Activated naive CD4-positive, alpha-beta T cell (primary cell): ENCODE measurements at places on chromosomes 13 and 19.

GRCh38 chr19:43778651-43779050 is 2.1 kb downstream of the KCNN4 start:
- DNase-seq = no peak

DNA sequence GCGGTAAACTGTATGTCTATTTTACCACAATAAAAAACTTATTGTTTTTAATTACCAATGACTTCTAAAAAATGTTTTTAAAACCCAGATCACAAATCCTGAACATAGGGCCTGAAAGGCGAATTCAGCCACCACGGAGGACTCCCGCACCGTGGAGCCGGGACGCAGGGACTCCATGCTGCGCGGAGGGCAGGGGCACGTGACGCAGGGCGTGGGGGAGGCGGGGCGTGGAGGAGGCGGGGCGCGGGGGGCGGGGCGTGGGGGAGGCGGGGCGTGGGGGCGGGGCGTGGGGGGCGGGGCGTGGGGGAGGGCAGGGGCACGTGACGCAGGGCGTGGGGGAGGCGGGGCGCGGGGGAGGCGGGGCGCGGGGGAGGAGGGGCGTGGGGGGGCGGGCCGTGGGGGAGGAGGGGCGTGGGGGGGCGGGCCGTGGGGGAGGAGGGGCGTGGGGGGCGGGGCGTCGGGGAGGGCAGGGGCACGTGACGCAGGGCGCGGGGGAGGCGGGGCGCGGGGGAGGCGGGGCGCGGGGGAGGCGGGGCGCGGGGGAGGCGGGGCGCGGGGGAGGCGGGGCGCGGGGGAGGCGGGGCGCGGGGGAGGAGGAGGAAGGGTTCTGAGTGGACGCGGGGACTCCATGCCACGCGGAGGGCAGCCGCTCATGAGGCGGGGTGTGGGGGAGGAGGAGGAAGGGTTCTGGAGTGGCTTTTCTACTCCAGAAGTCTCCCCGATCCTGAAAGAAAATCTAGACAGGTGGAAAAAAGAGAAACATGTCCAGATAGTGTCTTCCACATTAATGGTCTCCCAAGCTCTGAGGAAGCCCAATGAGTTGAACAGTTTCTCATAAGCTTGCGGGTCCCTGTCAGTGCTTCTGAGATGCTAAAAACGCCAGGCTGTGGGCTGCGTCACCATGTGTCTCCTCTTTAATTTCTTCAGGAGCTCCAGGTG is 4.4 kb upstream of the PROZ start:
- DNase-seq = peak; percentile 46

- no peak for DNase-seq
These were observed 13.3 kb downstream of the SLC25A42 start for GRCh38 chr19:19077103-19077502.

- DNase-seq = no peak
These were observed 88.0 kb downstream of the ENOX1 start for GRCh38 chr13:43698758-43699157.

DNA sequence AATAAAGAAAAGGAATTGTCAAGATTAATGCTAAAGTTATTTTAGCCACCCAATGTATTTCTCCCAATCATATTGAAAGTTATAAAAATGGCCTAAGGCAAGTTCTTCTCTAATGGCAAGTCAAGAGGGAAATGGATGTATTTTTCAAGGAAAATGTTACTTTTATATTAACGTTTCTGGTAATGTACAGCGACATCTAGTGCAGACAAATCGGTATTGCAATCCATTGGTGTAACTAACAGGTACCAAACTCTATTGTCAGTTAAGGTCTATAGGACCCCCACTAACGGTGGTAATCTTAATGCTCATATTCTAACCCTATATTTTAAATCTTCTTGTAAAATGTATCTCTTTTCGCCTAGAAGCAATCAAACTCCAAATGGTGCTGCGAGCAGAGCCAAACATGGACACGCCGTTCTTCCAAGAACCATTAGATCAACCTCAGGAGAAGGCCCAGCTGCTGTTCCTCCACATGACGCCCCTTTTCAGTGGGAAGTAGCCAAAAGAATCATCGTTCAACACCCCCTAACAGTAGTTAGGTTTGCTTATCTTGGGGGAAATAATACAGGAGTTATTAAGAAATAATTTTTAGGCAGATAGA is 98.5 kb upstream of the PABPC3 start:
- DNase-seq = no peak

- DNase-seq = no peak
These were observed 139.4 kb downstream of the HS6ST3 start for GRCh38 chr13:96229356-96229755.

DNA sequence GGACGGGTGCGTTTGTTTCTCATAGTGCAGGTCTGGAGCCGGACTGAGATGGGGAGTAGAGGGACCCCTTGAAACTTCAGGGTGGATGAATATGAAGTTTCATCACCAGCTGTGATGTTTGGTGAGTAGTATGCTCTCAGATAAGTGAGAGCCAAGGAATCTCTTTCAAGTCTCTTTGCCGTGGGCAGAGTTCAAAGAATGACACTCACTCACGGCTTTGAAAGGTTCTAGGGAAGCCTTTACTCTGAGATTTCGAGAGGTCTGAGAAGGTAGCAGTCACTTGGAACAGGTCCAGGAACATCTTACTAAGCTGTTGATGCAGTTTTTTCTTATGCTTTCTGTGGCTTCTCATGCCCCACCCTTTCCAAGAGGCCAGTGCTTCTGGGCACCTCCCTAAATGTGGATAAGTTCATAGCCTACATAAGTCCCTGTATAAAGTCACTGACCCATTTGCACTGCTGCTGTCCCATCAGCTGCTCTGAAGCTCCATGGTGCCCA is at the start of gene IGFL2:
Gene IGFL2, plus strand, starts transcription at position 448 of the 498 bp plus-strand sequence. Its CDS starts 41 bp downstream, at position 489.
- DNase-seq = no peak

DNA sequence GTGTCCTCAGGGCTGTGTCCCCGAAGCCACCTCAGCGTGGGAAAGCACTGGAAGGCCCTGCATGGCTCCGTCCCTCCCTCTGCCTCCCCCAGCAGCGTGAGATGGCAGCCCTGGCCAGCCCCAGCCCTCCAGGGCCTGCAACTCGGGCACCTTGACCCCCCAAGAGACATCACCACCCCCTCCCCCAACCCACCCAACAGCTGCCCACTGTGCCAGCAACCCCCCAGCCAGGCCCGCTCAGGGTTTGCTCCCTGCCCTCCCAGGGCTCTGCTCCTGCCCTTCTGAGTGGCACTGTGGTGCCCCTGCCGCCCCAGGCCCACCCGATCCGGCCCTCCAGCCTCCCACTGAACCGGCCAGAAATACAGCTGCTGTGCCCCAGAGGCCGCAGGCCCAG is 1.5 kb upstream of the ASPDH start:
- DNase-seq = no peak

GRCh38 chr13:66489586-66489985 is 740.5 kb downstream of the PCDH9 start:
- DNase-seq = no peak

DNA sequence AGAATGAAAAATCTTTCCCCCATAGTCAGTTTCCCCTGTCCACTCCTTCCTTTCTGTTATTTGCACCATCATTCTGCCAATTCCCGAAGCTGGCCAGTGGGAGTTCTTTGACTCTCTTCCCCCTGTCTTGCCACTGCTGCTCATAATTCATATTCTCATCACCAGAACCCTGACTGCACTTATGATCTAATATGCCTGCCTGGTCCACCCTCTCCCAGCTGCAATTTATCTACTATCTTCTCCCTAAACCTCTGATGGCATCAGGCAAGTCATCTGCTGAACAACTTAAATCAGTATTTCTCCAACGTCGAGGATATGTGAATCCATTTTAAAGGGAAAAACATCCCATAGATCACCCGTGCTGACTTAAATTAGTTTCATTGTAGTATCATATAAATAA is 458.0 kb upstream of the GPC6 start:
- no peak for DNase-seq

DNA sequence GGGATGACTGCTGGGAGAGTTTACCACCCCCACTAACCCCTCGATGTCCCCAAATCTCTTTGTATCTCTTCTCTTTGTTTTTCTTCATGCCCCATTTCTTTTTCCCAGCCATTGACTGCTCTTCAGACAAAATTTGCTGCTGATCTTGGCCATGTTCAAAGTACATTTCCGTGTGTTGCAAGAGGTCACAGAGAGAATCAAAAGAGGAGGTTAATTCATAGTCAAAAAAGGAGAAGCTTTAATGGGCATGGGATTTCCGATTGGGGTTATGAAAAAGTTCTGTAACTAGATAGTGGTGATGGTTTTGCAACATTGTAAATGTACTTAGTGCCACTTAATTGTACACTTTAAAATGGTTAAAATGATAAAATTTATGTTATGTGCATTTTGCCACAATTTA is 121.1 kb downstream of the FLT1 start:
- DNase-seq = no peak

- DNase-seq = no peak
These were observed 95.6 kb downstream of the TSHZ3 start for GRCh38 chr19:31253526-31254179.

- DNase-seq = peak; percentile 74
These were observed 593 bp downstream of the KEAP1 start for GRCh38 chr19:10502524-10503001.

- DNase-seq = no peak
These were observed 61.4 kb upstream of the KLF2 start for GRCh38 chr19:16263141-16263761.

DNA sequence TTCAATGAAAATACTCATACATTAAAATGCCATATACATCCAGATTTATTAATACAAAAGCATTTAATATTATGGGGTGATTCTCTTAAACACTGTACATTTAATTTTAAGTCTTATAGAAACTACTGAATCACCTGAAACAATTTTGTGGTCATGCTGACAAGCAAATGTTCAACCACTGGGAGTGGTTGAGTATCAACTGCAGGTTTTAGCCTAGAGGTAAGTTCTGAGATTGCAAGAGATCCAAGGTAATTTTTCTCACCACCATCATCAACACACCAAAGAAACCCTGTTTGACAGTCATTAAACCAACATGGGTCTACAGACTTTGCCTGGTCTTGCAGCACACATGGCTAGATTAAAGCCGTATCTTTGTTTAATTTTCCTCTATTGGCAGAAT is 196.3 kb downstream of the LHFPL6 start:
- no peak for DNase-seq

DNA sequence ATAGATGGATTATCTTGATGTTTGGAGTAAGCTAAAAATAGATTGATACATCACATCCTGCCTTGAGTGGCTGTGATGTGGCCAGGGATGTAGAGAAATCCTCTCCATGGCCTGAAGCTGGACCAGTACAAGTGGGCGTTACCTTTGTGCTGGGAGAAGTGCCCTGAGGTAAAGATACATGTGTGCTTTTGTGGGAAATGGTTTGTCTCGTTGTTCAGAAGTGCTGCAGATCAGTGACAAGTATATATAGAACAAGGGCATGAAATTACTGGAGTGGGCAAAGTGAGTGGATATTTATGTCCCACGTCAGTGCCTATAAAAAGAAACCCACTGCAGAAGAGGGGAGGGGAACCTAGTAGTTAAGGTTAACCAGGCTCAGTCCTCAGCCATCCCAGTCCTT is 12.2 kb upstream of the ZNF304 start:
- DNase-seq = no peak

- DNase-seq = no peak
These were observed 430.3 kb downstream of the ZNF536 start for GRCh38 chr19:30802424-30803013.

DNA sequence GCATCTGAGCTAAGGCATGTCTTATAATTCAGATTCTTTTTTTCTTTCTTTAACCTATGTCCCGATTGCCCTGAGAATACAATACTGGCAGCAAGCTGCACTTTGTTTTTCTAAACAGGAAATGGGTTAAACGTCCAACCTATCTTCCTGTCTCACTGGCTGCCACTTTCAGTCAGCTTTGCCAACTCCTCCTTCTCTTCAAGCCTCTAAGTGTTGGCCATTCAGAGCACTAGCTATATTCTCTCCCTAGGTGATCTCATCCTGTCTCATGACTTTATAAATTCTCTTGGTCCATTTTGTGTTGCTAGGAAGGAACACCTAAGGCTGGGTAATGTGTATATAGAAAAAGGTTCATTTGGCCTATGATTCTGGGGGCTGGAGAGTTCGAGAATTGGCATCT is 109.5 kb upstream of the TSC22D1 start:
- no peak for DNase-seq

DNA sequence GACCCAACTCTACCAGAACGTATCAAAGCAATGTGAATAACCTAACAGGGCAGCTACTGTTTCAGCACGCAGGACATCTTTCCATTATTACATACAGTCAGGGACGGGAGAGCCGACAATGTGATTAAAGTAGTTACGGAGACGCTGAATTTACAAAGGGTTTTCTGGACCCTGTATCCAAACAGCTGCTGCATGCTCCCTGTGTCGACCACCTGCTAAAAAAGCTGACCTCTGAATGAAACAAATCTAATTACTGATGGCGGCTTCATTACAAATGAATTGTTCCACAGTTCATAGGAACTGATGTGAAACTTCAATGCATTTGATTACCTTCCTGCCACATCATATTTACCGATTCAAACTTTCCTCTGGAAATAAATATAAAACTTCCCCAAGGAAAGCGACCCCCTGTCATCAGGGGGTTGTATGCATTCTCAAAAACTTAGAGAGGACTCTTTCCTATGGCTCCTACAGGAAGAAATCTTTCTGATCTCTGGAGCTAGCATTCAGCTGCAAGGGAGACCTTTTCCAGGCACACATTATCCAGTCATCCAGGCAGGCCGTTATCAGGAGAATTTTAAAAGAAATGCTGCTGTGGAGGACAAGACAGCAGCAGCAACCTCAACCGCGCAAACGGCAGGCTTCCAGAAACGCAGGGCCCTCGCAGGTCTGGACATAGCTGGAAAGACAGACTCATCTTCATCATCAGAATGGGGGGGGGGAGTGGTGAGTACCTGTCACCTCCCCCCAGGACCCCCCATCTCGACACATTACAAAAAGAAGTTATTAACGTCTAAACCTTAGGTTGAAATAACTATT is 3.1 kb downstream of the EFNB2 start:
- DNase-seq = no peak

- DNase-seq = no peak
These were observed 1.5 kb downstream of the NDFIP2 start for GRCh38 chr13:79482281-79482970.

GRCh38 chr13:74597526-74597925 is 463.3 kb upstream of the KLF12 start:
- no peak for DNase-seq

DNA sequence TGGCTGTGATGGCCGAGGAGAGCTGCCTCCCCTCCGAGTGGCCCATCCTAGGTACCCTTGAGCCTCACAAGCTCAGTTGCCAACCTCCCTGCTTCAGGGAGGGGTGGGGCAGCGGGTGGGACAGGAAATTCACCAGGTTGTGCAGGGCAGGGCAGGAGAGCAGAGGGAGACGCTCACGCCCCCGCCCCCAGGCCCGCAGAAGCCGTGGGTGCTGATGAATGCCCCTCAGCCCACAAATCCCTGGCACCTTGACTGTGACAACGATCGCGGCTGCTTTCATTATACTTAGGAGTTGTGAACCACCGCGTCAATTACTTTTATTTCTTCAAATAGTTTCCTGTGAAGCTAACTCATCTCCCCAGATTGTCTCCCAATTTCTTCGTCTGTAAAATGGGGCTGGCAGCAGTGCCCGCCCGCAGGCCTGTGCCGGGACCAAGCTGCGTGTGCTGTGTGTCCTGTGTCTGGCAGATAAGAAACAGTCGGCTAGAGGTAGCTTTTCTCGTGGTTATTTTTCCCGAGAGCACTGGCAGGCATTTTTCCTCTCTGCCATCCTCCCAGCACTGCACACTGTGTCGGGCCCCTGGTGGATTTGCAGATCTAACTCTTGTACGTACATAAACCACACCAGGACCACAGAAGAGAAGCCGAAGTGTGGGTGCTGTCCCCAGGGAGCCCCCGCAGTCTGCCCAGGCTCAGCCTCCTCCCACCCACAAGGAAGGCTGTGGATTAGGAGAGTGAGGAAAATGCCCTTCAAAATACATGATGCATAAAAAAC is 7.9 kb upstream of the RASA3 start:
- DNase-seq = peak; percentile 31

GRCh38 chr13:76852986-76853385 is 33.2 kb downstream of the KCTD12 start:
- DNase-seq = no peak
